LHCN-M2 (cell line): ENCODE measurements at places on chromosomes 4 and X. TPM values are rescaled to one million over a fixed set of nuclear protein-coding genes. Genes with fewer than 3 reads are reported as not detected.

GRCh38 chr4:83964996-83965541 lies 429.2 kb downstream of the GPAT3 start:
- peak; percentile 60 for DNase-seq

DNA sequence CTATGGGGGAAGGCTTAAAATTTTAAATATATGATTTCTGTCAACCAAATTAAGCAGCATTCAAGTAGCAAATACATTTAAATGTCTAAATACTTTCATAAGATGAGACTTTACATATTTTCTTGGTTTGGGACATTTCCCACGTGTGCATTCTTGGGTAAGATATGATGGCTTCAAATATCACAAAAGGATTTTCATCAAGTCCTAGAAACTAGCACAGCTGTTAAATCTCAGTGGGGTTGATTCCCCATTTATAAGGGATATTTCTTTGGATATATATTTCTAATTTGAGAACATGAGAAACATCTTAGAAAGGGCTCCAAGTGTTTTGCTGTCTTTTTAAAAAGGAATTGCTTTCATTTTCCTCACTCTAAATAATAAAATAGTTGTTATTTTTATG lies 90.2 kb downstream of the P2RY10 start:
- DNase-seq: no peak

DNA sequence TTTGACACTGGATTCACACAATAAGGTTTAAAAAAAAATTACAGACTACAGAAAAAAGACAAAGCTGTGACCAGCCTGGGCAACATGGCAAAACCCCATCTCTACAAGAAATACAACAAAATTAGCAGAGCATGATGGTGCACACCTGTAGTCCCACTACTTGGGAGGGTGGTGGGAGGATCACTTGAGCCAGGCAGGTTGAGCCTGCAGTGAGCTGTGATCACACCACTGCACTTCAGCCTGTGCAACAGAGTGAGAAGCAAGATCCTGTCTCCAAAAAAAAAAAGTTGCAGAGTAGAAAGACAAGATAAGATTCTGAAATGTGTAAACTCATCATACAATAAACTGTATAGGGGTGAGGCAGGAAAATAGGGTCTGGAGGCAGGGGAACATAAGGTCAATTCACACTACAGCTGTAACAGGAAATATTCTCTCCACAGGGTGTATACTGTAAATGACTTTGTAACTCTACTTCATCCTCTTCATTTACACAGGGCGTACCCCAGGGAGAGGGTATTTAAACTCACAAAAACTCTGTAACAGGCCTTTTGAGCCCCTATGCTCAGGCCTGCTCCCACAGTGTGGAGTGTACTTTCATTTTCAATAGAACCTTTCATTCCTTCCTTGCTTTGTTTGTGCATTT lies 112.6 kb upstream of the MAPK10 start:
- no peak for DNase-seq

- DNase-seq: peak; percentile 25
Observed at GRCh38 chr4:123449362-123449761, 52.8 kb downstream of the SPRY1 start.

DNA sequence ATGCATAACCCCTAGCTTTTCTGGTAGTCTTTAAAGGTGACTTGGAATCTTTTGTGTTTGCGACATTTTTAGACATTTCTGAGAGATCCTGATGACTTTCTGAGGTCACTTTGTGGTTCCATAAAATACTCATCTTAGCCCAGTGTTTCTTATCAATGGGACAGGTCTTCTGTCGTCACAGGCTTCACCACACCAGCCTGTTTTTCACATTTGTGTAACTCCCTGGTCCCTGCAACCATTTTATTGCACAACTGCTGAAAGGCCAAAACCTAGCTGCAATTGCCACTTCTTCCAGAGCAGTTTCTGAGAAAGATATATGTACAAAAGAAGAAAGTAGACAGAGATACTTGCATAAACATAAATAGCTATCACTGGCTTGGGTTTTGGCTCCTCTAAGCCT lies 120.9 kb downstream of the IL15 start:
- DNase-seq: no peak

Gene SUPT20HL2
- total RNA-seq: not detected in 2 replicates

Gene GYPB
- not detected in 2 replicates for total RNA-seq
